ENCODE measurements at places on chromosomes 11 and 22.

DNA sequence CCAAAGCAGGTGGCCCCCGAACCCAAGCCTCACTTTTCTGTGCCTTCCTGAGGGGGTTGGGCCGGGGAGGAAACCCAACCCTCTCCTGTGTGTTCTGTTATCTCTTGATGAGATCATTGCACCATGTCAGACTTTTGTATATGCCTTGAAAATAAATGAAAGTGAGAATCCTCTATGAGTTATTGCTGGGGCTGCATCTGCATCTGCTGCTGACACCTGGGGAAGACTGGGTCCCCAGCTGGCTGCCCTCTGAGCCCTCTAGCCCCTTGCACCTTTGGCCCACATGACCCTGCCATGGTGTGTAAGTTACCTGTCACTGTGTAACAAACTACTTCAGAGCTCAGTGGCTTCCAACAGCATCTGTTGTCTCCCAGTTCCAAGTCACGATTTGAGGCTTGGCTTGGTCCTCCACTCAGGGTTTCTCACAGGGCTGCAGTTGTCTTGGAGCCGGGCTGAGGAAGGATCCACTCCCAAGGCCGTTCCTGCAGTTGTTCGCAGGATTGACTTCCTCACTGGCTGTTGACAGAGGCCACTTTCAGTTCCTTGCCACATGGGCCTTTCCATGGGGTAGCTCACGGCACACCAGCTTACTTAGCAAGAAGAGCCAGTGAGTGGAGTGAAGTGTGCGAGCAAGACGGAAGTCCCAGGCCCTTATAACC, 13.5 kb upstream of the UVRAG start:
- no peak for DNase-seq

DNA sequence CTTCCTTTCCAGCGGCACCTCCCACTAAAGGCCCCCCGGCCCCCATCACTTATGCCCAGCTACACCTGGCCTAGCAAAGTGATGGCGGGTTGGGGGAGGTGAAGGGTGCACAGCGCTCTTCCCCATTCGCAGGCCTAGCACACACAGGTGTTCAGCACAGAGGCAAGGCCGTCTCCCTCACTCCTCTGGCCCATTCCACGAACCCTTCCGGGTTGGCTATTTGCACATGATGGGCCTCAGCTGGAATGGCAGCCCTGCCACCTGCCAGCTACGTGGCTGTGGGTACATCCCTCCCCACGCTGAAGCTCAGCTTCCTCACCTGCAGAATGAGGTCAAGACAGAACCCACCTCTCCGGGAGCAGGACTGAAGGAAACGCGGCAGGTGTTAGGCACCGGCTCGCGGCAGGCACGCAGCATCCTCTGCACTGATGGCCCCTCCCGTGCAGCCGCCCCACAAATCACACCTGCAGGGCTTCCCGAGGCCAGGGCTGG, 4.8 kb downstream of the KIAA0930 start:
- DNase-seq: no peak

DNA sequence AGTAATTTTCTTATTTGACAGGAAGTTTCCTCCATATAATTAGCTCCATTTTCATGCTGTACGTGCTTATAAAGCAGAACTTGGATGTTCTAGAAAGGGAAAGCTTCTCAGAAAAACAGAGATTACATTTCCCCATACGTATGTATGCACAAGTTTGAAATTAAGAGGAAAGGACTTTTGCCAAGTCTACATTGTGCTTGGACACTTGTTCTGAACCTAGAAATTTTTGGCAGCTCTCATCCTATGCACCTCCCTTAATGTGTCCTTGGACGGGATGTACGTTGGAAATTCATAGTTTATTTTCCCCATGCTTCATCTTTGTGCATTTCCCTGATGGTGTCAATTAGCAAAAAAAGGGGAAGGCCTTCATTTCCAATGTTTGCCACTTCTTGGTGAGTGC, 322.7 kb downstream of the BLID start:
- no peak for DNase-seq

DNA sequence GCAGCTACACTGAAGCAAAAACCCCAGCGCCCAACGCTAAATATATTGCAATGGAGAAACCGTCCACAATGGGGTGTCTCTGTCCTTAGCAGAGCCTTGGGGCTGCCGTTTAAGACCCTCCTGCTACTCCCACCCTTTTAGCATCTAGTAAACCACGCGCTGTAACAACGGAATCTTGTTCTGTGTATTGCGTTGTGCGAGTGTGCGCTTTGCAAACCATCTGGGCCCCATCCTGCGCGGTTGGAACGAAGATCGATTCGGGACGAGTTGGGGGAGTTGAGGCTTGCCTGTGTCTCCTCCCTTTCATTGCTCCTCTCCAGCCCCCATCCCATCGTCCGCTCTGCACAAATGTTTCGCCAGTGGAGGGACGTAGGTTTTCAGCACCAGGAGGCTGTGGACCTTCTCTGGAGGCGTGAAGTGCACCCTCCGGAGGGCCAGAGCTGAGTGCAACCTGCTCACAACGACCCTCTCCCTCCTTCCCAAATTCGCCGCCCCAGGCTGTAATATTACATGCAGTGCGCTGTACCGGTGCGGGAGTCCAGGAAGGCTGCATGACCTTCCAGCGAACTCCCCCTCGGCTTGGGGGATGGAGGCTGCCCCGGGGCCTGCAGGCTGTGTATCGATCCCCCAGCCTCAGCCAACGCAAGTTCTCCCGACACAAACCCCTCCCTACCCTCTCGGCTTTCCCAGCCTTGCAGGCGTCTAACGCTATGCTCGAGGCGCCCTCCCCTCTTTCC, 1.6 kb upstream of the KMT2A start:
- peak; percentile 49 for DNase-seq

GRCh38 chr11:26708736-26709456, 13.0 kb downstream of the SLC5A12 start:
- DNase-seq: no peak

- peak; percentile 99 for DNase-seq
These were observed at the start of the genes FOXRED1 and SRPRA for GRCh38 chr11:126268708-126269579. TSS of gene FOXRED1 (plus strand) at chr11:126269154. CDS start at chr11:126269207, 53 bp downstream. TSS of gene SRPRA (minus strand) at chr11:126268895. CDS start at chr11:126268804, 91 bp downstream.

GRCh38 chr22:46528121-46528610, 9.3 kb downstream of the CELSR1 start:
- peak; percentile 91 for DNase-seq

DNA sequence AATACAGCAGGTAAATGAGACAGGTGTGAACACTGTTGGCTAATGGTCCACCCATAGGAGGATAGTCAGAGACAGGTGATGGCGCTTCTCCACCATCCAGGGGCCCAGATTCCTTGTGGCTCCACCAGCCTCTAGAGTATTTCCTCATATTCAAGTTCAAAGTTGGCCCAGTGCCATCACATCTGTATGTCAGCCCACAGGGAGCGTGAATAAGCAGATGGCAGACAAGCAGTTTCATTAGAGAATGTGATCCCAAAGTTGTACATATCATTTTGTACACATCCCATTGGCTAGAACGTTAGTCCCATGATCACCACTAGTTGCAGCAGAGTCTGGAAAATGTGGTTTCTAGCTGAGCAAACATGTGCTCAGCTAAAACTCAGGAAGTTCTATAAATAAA, 11.0 kb upstream of the CWF19L2 start:
- DNase-seq: peak; percentile 62

- peak; percentile 26 for DNase-seq
These were observed at the start of gene SLC1A2 for GRCh38 chr11:35419184-35419829. TSS of gene SLC1A2 (minus strand) at chr11:35419558. CDS start at chr11:35418966, 592 bp downstream.

GRCh38 chr11:121606354-121606753, 153.6 kb upstream of the SORL1-AS1 start:
- DNase-seq: no peak

DNA sequence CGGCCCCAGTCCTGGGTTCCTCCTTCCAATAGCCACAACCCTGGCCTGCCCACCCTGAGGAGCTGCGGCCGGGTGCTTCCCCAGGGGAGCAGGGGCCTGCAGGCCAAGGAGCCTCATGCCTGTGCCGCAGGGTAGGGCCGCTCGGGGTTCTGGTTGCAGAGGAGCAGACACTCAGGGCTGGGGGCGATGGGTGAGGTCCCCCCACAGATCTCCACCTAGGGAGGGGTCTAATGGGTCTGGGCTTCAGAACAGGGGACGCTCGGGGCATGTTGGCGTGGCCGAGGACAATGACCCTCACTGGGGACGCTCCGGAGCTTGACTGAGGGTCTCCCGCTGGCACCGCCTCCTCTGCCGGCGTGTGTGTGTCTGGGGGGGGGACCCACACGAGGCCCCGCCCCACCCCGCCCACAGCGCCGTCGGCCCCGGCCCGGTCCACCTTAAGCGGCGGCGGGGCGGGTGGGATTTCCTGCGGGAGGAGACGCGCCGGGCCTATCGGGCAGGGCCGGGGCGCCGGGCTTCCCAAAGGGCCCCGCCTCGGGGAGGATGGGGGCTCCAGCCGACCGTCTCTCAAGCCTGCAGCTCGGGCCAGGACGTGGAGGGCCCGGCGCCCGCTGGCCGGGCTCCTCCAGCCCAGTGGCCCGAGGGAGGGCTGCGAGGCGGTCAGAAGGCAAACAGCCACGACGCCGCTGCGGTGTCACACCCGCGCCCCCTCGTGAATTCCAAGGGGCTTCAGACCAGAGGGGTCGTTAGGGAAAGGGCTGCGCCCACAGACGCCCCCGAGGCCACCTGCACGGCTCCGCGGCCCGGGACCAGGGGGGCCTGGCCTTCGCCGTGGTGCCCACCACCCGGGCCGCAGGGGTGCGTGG, 640 bp upstream of the ZDHHC8 start:
- peak; percentile 83 for DNase-seq

DNA sequence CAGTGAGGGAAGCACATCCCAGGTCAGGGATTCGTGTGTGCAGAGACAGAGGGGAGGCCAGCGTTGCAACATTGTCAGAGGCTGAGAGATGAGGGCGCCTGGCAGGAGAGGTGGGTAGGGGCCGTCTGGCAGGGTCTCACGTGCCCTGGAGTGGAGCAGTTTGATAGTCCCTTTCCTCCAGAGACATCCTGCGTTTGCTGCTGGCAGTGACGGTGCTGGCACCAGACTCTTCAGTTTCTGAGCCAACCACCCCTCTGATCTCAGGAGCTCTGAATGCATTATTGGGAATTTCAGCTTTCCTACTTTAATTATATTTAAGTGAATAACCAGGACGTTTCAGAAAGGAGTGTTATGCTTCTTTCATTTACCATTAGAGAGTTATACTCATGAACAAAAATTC, 136.5 kb downstream of the WNT7B start:
- DNase-seq: no peak

- DNase-seq: peak; percentile 62
These were observed 69.8 kb downstream of the TRIM29 start for GRCh38 chr11:120068114-120068573.

- DNase-seq: peak; percentile 3
These were observed at the start of gene TMEM45B for GRCh38 chr11:129815596-129816461. TSS of gene TMEM45B (plus strand) at chr11:129815848. CDS start at chr11:129852483, 36,635 bp downstream.

DNA sequence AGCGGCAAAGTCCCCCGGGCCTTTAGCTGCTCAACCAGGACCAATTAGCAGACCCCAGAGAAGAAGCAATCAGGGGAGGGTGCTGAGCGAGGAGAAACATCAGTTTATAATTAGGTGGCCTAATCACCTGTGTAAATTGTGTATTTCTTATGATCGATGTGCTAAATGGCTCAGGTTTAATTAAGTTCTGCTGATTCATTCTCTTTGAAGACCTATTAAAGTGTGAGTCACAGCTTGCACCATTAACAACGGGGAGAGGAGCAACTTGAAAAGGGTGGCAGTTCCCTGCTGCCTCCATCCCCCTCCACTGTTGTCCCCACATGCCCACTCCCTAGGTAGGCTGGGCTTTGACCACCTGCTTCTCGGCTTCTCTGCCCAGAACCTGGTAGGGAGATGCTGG, 10.7 kb downstream of the ISX start:
- DNase-seq: no peak

GRCh38 chr11:14643697-14644225, at the start of gene PDE3B:
TSS of gene PDE3B (plus strand) at chr11:14643804. CDS start at chr11:14644076, 272 bp downstream.
- DNase-seq: peak; percentile 22

GRCh38 chr11:115896084-115896483, 391.9 kb upstream of the CADM1 start:
- no peak for DNase-seq

DNA sequence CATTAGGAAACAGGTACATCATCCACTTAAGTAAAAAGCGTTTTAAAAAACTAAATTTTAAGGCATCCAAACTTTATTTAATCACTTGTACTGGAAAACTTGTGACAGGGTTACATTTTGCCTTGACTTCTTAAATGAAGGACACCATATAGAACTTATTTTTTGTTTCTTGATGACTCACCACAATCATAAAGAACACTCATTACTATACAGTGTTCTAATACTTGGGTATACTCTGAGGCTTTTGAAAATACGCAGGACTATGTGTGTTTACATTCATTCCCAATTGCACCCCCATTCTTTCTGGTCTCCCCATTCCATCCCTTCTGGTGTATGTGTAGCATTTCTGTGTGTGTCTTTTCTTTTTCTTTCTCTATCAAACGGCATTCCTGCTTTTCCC, 69.9 kb downstream of the ZBTB44 start:
- DNase-seq: no peak

DNA sequence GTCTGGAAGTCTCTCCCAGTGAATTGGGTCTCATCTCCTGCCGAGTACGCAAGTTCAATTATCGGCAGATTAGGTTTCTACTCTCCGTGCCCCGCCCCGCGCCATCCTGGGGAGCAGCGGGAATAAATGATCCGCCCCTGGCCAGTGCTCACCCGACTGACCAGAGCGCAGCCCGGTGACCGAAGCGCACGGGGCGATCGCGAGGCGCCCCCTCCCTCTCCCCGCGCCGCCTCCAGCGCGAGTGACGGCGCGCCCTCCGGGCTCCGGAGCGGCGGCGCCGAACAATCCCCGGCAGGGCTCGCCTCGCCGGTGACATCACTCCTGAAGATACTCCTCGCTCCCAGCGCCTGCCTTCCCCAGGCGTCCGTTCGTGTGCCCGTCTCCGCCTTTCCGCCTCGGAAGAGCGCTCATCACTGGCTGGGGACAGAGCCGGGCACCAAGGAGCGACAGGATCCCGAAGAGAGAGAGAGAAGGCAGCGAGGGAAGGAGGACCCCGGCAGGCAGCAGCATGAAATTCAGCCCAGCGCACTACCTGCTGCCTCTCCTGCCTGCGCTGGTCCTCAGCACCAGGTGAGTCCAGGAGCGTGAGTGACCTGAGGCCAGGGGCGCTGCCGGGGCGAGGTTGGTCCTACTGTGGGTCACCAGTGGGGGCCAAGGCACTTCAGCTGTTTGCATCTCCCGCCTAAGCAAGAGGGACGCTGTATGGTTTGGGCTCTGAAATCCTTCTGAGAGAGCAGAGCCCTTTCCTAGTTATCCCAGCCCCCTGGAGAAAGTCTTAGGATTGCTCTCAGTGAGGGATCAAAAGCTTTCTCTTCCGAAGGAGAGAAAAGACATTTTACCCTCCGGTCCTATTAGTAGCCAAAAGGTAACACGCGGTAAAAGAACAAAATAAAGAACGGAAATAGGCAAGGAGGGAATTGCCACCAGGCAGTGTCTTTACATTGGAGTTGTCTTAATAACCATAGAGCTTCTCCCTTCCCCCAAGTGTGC, at the start of gene LUZP2:
TSS of gene LUZP2 (plus strand) at position 318 of the 990 bp plus-strand sequence.
- peak; percentile 37 for DNase-seq
